ENCODE measurements at places on chromosomes 12 and 14. TPM values are rescaled to one million over a fixed set of nuclear protein-coding genes. Genes with fewer than 3 reads are reported as not detected.
A peak's percentile ranks its signal among the peaks of the same experiment; 100 is the strongest.

DNA sequence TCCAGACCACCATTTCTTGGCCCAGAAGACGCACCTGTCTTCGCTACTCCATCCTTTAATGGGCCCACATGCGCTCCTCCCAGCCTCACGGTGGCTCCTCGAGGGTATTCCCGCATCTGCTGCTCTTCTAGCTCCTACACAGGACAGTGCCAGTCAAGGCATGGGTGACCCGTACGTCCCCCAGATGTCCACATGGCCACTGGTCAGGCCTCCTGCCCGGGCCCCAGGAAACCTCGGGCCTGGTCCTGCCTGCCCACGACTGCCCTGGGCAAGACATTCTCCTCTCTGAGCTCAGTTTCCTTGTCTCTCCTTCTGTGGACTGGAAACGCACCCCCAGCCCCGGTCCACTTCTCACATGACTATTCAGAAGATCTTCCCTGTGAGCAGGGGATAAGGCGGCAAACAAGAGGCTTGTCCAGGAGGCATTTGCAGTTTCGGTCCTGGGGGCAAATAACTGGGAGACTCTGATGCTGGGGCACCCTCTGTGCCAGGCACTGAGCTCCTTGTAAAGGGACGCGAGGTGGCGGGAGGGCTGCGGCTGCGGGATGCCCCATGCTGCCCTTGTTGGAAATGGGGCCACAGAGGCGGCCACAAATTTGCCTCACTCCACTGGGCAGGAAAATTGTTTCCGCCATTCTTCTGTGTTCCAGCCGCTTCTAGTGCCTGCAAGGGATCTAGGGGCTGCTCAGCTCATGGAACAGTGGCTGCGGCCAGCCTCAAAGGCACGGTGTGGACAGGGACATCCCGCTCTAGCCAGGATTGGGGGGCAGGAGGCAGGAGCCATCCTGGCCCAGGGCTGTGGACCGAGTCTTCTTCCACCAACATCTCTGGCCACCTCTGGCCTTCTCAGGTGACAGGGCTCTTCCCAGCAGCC is 6.8 kb upstream of the BEGAIN start:
- no peaks in the 10 kb centered on the region for H3K36me3 ChIP-seq
- no peak for DNase-seq
- no peak overlapping the region for H3K27ac ChIP-seq
- H3K27me3 ChIP-seq = peaks cover 4% of the 10 kb centered on the region
- no peak overlapping the region for H3K4me3 ChIP-seq

Gene ANO2
- 16.9 TPM for total RNA-seq

GRCh38 chr14:68983191-68983590 is 4.1 kb upstream of the ACTN1 start:
- H3K27me3 ChIP-seq = no peaks in the 10 kb centered on the region
- H3K4me3 ChIP-seq = no peak overlapping the region
- no peak overlapping the region for H3K27ac ChIP-seq
- no peaks in the 10 kb centered on the region for H3K36me3 ChIP-seq

- no peaks in the 10 kb centered on the region for H3K4me1 ChIP-seq
- no peak for DNase-seq
- H3K27ac ChIP-seq = peak overlapping the region; percentile 72
These were observed 10.2 kb upstream of the C12orf43 start for GRCh38 chr12:121026274-121027045.

- H3K27me3 ChIP-seq = no peaks in the 10 kb centered on the region
- H3K4me1 ChIP-seq = no peaks in the 10 kb centered on the region
- no peak overlapping the region for H3K27ac ChIP-seq
- H3K36me3 ChIP-seq = no peaks in the 10 kb centered on the region
These were observed 33.9 kb downstream of the BHLHE41 start for GRCh38 chr12:26090836-26091510.

GRCh38 chr12:97542666-97543280 is 80.2 kb downstream of the RMST start:
- no peak overlapping the region for H3K27ac ChIP-seq
- no peaks in the 10 kb centered on the region for H3K36me3 ChIP-seq
- no peaks in the 10 kb centered on the region for H3K27me3 ChIP-seq
- H3K4me1 ChIP-seq = no peaks in the 10 kb centered on the region
- H3K4me3 ChIP-seq = no peak overlapping the region

Measured in stomach (tissue), 19 donors.